ENCODE measurements at places on chromosomes 12 and 14.

- no peak for DNase-seq
These were observed 769.3 kb upstream of the FLRT2 start for GRCh38 chr14:84760489-84761126.

DNA sequence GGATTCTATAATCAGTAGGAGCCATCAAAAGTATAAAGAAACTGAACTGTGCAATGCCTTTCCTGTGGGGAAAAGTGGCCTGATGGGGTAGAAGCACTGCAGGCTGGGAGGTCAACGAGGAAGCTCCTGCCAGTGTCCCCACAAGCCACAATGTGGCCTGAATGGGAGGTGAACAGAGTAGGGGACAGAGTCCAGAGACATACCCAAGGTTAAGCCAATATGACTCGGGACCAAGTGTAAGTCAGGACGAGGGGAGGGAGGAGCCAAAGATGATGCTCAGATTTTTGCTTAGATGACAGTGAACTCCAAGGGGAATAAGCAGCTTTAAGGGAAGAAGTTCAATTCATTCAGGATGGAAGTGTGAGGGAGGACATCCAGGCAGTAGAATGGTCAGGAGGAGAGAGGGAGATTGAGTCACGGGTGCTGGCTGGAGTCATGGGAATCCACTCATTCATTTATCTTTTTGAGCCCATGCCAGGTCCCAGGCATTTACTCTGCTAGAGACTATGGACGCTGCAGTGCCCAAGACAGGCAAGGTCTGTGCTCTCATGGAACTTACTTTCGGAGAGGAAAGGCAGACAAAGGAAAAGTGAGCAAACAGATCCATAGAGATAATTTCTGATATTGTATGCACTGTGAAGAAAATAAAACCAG lies 29.1 kb downstream of the DPF3 start:
- DNase-seq: no peak

DNA sequence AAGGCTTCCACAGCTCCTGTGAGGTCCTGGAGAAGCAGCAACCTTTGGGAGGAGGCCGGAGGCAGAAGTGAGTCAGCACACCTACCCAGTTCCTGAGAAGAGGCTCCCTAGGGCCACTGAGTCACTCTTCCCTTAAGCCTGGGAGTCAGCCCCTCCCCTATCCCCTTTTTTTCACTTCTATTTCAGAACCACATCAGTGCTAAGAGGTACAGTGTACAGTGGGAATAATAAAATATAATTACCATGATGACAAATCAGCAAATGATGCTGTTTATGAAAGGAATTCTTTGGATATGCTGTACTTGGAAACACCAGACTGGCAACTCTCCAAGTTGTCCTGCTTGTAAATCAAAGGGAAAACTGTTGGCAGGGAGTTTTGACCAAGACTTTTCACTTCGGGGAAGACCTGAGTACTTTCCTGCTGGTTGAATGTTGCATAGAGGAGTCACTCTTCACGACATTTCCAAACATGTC lies 7.8 kb upstream of the TBPL2 start:
- no peak for DNase-seq

- DNase-seq: no peak
These were observed 59.1 kb upstream of the PTGR2 start for GRCh38 chr14:73792481-73792880.

- DNase-seq: peak; percentile 89
These were observed 23.5 kb upstream of the INF2 start for GRCh38 chr14:104665657-104666522.

- no peak for DNase-seq
These were observed 220.5 kb downstream of the SEC23A start for GRCh38 chr14:38882533-38882932.

DNA sequence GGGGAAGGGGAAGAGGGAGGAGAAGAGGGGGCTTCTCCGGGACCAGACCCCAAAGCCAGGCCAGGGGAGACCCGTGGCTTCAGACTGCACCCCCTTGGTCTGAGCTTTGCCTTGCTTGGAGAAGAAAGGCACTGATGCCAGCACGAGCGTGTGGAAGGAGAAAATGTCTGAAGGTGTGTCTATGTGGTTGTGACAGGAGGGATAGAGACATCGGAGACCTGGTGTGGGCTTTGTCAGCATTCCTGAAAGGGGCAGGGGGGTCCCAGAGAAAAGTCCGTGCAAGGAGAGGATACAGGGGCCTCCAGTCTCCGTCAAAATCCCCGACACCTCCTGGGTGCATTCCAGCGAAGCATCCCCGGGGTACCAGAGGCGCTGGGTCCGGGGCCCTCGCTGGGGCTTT lies 139.0 kb upstream of the LHX5 start:
- DNase-seq: peak; percentile 67

DNA sequence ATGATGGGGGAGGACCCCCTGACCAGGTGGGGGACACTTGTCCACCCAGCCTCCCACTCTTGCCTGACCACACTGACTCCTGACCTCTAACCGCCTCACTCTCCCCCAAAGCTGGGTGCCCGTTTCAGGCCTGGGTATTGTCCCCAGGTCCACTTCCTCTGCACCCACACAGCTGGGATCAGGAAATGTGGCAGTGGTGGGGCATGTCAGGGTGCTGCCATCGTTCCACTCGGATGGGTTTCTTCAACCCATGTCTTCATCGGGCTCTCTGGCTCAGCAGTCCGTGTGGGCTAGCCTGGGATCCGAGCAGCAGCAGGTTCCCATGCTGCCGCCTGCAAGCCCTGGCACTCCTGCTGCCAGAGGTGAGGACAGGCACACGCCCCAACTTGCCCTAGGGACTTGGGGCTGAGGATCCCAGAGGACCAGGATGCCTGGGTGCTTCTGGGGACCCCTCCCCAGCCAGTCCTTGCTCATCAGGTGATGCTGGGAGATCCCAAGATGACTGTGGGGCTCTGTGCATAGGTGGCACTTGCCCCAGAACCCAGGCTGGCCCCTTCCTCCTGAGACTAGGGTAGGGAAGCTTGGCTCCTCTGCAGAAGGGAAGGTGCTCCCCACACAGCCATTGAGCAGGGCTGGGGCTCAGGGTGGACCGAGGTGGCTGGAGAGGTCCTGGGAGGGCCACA lies 2.9 kb upstream of the CLBA1 start:
- DNase-seq: no peak

DNA sequence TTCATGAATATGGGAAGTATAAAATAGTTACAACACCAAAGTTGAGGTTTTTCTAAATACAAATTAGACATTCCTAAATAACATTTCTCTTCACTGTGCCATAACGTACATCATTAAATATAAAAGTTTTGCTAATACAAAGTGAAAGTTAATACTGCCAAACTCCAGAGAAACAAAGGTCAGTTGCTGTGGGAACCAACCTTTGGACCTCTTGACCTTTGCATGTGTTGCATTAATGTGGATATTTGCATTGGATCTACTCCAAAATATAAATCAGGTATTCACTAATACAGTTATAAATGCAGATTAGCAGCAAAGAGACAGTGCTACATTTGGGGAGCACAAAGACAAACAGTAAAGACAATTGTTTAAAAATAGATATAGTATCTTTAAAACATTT lies 366.0 kb upstream of the USP15 start:
- no peak for DNase-seq

DNA sequence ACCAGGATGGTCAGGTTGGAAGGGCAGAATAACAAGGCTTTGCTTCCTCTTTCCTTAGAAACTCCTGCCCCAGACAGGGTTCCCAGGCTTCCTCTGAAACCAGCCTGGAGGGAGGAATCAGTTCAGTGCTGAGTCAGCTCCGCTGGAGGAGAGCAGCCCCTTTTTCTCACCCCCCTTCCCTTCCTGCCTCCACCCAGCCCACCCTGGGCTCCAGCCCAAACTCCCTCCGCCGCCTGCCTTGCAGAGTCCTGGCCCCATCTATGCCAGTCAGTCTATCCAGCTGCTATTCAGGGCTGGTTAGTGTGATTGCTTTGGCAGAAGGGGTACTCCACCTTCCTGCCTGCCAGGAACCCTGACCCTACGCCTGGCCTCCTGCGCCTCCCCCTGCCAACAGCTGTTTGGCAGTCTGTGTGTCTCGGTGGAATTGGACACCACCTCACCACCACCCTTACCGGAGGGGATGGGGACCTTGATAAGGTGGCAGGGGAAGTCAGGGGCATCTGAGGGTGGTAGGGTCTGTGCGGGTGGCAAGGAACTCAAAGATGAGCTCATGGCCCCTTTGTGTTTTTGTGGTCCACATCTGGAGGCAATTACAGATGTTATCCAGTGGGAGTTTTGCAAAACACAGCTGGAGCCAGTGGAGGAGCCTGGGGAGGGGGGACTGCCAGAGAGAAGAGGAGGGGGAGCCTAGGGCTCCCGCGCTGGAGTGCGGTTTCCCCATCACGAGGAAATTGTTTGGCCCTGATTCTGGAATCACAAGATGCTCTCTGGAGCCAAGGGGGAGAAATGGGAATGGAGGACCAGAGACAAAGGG lies 12.2 kb downstream of the MMP14 start:
- no peak for DNase-seq

DNA sequence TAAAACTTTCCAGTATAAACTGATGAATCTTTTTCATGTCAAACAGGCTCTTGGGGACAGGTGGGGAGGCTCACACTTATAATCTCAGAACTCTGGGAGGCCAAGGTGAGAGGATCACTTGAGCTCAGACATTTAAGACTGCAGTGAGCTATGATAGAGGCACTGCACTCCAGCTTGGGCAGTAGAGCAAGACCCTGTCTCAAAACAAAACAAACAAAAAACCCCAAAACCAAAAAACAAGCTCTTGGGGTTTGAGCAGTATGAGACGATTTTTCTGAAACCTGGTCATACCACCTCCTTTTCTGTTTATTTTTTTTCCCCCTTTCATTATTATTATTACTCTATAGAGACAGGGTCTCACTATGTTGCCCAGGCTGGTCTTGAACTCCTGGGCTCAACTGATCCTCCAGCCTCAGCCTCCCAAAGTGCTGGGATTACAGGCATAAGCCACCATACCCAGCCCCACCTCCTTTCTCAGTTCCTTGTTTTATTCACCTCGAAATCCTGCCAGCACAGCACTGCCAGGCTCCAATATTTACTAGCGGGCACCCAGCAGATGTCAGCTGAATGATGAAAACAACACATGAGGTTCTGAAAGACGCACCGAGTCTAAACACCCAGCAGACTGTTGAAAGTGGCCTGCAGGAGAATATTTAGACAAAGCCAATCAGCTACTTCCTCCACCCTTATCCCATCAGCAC lies 19.5 kb upstream of the CDK17 start:
- DNase-seq: no peak

- DNase-seq: no peak
These were observed 6.7 kb upstream of the MLEC start for GRCh38 chr12:120680165-120680738.

DNA sequence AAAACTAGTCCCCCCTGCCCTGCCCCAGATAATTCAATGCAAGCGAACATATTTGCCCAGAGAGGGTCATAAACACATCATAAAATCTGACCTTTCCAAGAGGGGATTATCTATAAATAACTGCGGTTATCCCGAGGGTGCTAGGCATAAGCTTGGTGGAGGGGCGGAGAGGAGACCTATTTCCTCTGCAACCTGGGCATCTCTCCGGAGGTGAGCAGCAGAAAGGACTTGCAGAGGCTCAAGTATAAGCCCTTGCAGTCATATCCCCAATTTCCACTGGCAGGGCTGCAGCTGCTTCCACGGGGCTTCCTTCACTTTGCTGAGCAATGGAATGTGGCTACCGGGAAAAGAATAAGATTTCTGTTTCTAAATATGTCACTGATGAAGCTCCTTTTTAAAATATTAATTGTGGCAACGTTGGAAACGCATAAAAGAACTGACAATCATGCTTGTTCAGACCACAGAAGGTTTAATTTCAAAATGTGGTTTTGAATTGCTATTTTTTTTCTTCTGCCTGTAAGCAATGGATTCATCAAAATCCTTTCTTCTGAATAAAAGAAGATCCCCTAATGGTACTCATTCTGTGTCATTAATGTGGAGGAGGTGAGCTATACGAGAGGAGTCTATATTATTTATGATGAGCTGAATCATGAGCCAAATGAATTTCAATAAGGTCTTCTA lies 268.9 kb upstream of the ATP2B1 start:
- no peak for DNase-seq

GRCh38 chr14:58073516-58073915 lies 78.5 kb downstream of the ARMH4 start:
- no peak for DNase-seq

GRCh38 chr14:91873471-91874415 lies 6.4 kb upstream of the TC2N start:
- no peak for DNase-seq

DNA sequence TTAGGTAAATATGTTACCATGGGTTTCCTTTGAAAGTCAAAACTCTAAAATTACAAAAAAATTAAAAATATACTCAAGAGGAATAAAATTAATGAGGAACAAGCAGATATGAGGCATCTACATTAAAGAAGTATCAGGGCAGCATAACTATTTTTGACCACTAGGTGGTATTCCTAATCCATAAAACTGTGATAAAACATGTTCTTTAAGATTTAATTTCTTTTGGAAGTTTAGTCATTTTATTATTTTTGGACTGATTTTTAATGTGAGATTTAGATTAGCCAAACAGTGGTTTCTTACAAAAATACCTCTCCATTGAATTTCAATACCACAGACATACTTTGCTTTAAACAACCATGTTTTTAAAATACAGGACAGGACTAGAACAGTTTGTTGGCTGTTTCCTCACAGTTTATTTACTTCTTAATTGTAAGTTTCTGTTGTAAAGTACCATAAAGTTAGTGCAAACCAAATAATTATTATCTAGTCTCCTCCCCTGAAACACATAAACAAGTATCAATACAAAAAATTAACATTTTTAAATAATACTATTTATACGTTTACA lies 49.8 kb downstream of the NTS start:
- no peak for DNase-seq
